ENCODE measurements at places on chromosomes 16 and 17.
A peak's percentile ranks its signal among the peaks of the same experiment; 100 is the strongest.

DNA sequence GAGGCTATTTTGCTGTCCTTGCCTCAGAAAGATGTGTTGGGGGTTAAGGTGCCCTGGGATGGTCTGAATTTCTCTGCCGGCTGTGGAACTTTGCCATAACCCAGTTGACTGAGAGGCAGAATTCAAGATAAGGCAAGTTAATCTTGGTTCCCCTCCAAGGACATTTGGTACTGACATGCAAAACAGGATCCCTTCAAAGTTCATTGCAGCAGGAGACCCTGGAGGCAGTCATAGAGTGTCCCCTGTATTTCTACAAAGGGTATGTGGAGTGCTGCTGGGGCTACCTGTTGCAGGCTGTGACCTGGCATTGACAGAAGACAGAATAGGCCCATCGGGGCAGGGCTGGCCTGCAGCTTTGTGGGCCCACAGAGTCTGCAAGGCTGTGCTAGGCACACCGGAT, 135.6 kb upstream of the IRX3 start:
- no peak for DNase-seq

- DNase-seq: no peak
Measured at GRCh38 chr16:28145796-28146195, 66.0 kb downstream of the XPO6 start.

GRCh38 chr16:71399801-71400563, 41.5 kb downstream of the CALB2 start:
- no peak for DNase-seq

DNA sequence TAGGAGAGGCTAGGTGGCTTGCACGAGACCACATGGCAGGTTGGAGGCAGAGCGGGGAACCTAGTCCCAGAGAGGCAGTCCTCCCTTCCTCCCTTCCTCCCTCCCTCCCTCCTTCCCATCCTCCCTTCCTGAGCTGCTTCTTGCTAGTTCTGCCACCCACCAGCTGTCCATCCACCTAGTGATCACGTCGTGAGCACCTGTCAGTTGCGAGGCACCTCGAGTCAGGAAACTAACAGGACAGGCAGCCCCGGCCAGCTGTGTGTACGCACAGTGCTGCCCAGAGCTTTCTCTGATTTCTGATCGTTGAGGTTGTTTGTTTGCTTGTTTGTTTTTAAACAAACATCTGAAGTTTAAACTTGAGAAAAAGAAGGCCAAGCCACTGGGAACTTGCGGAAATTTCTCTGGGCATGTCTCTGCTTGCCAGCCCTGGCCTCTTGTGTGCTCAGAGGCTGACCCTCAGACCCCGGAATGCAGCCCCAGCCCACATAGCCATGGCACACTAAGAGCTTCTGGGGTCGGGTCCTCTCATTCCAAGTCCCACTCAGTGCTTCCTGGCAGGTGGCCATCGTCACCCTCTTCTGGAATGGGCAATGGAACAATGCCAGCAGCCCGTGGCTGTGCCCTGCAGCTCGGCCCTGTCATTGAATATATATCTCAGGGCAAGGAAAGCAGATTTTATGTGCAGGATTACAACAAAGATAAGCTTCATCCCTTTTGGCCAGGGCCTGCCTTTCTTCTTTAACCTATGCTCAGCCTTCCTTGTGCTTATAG, 174.0 kb downstream of the KATNIP start:
- no peak for DNase-seq

- DNase-seq: peak; percentile 62
Measured at GRCh38 chr17:71392715-71393567, 727.9 kb upstream of the SOX9 start.

DNA sequence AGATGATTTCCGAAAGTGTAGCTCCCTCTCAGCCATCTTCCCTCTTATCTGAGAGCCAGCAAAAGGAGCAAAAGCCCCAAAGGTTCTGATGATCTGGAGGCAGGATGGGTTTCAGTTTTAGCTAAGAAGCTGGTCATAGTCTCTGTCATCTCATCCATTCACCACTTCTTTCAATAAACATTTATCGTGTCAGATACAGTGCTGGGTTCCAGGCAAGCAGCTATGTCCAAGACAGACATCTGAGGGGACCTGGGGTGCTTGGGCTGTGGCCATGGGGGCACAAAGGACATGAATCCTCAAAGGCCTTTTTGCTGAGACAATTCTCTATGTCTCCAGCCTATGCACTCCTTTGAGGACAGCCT, 1.0 kb upstream of the ETV4 start:
- no peak for DNase-seq

- no peak for DNase-seq
Measured at GRCh38 chr16:50838165-50838564, 96.3 kb downstream of the CYLD start.

DNA sequence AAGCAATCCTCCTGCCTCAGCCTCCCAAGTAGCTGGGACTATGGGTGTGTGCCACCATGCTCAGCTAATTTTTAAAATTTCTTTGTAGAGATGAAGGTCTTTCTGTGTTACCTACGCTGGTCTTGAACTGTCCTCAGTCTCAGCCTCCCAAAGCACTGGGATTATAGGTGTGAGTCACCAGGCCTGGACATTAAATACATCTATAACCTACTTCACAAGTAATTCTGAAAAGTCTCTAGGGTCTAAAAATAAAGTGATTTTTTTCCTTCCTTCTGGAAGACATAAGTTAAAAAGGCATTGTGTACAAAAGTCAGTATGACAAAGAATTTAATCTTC, 118.3 kb downstream of the PARN start:
- DNase-seq: no peak

DNA sequence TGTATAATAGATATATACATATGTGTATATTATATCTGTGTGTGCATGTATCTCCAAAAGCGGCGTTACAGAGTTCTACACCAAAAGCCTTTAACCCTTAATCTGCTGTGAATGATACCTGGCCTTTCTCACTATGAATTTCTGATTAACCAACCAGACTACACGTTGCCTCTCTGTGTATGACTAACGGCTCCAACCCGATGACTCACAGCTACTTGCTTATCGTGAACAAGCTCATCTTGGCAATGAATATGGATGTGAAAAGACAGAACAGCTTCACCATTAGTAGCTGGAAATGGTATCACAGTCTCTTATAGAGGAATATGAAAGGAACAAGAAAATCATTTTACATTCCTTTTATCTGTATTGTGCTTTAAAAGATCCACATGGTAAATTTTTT, 23.8 kb upstream of the ARHGAP44 start:
- DNase-seq: peak; percentile 68
